ENCODE measurements at places on chromosomes 1 and 21.

DNA sequence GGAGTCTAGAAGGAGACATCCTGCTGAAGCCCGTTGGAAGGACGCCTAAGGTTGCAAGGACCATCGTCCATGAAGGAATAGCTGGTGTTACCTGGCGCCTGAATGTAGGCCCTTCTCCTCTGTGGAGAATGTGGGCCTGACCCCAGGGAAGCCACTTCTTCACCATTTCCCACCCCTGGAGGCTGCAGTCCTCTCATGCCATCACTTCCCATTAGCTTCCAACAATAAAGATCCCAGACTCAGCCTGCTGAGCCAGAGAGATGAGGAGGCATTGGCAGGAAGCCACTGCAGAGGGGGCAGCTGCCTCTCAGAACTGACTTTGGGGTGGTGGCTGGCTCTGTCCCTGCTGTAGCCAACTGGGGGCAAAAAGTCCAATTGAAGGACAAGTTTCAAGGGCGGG lies 21.3 kb upstream of the KCNE2 start:
- no peak for DNase-seq

DNA sequence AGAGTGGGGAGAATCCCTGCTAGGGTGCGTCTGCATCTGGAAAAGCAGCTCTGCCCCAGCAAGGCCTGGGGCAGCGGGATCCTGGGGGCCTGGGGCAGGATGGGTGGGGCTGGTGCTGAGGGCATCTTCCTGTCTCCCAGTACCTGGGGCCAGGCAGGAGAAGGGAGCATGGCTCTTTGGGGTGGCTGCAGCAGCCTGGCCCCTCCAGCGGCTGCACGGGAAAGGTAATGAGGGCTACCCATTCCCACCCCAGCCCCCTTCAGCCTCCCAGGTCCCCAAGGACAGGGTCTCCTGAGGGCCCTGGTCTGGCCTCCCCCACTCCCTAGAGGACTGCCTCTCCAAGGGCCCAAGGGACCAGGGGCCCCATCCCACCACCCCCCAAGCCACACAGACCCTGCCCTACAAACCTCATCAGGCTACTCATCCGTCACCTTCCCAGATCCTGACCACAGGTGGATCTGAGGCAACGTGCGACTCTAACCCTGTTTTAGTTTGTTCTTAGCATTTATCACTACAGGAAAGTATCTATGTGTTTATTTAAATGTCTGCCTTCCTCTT lies 910 bp upstream of the ANKRD65 start:
- no peak for DNase-seq

DNA sequence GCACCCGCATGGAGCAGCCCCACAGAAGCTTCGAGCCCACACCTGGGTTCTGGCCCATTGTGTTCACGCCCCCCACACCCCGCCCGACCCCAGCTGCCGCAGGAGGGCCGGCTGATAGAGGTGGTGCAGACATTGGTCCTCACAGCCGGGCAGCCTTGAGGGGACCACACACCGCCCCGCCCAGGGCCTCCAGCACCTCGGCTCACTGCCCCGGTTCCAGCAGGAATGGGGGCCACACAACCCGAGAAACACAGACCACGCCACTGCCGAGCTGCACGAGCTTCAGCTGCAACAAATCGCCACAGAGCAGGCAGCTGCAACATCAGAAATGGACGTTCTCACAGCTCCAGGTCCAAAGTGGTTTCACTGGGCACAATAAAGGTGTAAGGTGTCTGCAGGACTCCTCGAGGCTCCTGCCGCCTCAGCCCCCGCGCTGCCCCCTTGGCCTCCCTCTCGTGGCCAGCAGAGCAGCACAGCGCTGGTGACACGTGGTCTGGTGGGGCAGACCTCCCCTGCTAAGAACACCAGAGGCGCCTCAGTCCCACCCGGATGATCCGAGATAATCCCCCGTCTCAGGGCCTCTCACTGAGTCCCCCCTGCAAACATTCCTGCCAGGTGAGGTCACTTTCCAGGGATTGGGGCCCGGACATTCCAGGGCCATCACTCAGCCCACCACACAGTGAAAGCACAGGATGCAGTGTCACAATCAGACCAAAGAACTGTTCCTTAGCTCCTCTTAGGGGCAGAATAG lies 62.3 kb upstream of the ADARB1 start:
- DNase-seq = no peak

GRCh38 chr1:55987491-55988249 lies 591.7 kb downstream of the PLPP3 start:
- no peak for DNase-seq

DNA sequence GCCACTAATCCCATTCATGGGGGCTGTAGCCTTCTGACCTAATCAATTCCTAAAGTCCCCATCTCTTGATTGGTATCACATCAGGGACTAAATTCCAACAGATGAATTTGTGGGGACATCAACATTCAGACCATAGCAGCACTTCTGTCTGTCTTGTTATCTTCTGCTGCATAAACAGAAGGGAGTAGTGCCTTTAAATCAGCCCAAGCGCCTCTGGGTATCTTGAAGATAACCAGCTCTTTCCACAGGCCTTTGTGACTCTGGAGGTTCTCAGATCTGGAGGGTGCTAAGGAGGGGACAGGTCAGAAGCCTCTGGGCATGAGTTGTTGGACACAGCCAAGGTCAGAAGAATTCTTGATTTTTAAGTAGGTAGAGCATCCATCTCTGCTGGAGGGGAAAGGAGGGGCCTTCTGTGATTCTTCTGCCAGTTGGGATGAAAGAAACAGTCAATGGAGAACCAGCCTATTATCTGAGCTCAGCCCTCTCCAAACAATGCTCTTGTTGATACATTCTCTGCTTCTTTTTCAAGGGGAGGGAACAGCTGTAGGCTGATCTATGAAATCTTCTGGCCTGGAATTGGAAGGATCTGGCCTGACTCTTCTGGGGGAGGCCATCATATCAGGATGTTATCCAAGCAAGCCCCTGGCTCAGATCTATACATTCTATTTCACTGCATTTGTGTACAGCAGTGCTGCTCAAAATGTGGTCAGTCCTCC lies 31.3 kb upstream of the LRIG2 start:
- no peak for DNase-seq

GRCh38 chr1:25476186-25477097 lies 45.7 kb downstream of the MACO1 start:
- DNase-seq = no peak

- DNase-seq = no peak
Measured at GRCh38 chr1:234886081-234886984, 242.3 kb downstream of the TOMM20 start.

DNA sequence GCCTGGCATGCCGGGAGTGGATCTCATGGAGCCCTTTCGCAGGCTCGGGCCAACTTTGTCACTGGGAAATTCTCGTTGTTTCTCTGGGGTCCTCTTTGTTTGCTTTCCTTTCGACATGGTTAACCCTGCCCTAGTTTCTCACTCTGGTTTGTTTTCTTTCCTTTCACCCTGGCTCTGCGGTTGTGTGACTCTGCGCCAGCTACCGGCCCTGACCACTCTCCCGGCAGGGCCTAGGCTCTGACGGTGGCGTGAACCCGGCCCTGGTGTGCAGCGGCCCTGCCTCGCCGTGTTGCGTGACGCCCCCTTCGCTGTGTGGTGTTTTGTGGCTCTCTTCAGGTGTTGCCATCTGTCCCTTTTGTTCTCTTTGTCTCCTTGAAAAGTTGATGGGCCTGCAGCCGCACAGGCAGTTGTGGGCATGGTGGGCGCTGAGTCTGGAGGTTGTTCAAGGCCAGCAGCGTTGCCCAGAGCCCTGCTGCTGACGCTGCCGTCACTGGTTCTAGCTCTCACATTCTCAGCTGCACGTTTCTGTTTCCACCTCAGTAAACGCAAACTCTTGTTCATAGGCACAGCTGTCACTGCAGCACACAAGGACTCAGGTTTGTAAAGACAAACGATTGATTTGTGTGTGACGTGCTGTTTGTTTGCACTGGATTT lies 64.6 kb upstream of the DIP2A start:
- no peak for DNase-seq

- DNase-seq = no peak
Measured at GRCh38 chr1:60367532-60367931, 294.0 kb upstream of the C1orf87 start.

GRCh38 chr1:160676869-160677597 lies 30.2 kb upstream of the SLAMF1 start:
- DNase-seq = no peak

DNA sequence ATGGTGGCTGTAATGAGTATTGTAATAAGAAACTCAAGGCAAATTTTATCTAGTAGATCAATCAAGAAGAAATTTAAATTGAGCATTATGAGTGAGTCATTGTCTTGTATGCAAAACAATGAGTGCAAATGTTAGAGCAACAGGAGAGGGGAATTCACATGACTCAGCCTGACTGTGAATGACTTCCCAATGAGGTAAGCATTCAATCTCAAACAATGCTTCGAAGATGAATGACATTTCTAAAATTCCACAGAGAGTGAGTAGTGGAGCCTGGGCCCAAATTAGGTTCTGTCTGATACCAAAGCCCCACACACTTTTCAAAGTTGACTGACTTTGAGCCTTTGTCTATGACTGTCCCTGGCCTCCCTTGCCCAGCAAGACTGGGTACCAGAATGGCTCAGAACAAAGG lies 738.0 kb downstream of the PTPRU start:
- DNase-seq = no peak

GRCh38 chr1:222865718-222866117 lies 50.9 kb downstream of the DISP1 start:
- DNase-seq = no peak

- DNase-seq = no peak
Measured at GRCh38 chr1:57142169-57142568, 176.4 kb upstream of the C8B start.

GRCh38 chr1:87053446-87053845 lies 139.0 kb downstream of the HS2ST1 start:
- DNase-seq = no peak

DNA sequence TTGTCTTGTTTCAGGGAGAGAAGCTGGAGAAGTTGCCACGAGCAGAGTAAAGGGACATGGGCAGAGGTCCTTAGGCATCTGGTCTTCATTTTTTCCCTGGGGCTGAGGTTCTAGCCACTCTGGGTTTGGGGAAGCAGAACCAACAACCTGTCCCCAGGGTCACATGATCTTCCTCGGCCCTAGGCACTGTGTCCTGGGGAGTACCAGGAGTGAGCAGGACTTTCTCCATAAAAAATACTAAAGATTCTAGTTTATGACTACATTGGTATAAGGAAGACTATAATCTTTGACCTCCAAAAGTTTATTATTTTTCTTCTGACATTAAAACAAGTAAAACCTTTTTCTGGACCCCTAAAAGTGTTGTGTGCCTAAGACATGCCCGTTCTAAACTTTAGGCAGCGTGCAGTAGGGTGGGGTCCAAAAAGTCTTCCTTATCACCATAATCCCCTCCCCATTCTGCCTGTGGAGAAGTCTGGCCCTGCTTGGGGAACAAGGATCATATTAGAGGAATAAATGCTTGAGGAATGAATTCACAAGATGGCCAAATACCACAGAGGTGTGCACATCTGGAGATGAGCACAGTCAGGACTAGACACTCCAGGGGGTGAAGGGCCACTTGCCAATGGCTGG lies 19.3 kb upstream of the IGSF3 start:
- no peak for DNase-seq

GRCh38 chr1:37509181-37509580 lies 5.4 kb downstream of the MEAF6 start:
- DNase-seq = no peak

DNA sequence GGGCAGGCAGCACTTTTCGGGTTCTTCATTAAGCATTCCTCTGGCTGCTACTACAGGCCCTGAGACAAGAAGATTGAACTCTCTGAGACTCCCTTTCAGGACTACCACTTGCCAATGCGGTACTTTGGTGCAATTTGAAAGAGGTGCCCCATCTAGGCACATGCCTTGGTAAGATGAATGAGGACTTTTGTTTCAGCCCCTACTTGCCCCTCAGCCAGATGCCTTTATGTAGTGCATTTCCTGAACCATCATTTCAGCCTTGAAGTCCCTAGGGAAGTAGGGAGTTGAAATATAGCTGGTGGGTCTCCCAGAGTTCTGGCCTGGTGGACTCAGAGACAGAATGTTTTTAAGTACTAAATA lies 123.8 kb downstream of the PLXNA2 start:
- no peak for DNase-seq

- no peak for DNase-seq
Measured at GRCh38 chr1:8133190-8133589, 107.1 kb upstream of the ERRFI1 start.

DNA sequence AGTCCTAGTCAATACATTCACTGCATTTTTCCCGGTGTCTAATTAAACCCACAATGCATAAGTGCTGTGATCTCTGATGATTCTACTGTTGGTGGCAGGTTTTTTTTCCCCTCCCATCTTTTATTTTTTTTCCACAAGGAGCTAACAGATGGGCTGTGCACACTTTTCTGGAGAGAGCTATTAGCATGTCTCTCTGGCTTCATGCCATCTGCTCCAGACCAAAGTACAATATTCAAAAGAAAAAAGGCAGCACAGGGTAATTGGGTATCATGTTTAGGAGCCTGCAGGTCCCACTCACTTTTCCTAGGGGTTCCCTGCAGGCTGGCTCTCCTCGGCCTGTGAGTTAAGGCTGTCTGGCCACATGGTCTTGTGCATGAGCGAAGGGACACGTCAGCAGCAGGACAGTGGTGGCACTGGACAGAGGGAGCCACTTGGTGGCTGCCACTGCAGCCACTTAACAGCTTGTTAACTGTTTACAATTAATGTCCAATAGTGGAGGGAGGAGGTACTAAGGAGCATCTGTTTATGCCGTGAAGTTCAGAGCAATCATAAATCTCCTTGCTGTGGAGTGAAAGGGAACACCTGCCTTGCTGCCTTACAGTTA lies 53.5 kb upstream of the C8B start:
- no peak for DNase-seq

DNA sequence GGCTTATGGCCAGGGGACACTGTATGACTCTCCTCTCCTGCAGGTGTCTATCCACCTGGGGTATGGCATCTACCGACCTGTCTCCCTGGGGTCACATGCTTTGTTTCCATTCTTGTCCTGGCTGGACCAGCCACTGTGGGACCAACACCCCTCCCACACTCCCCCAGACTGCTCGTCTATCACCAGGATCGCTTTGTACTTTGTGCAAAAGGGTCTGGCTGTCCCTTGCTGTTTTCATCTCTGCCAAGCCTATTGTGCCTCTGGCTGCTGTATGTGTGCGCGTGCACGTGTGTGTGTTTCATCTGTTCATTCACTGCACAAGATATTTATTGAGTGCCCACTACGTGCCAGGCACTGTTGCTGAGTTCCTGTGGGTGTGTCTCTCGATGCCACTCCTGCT lies 25.5 kb downstream of the ETNK2 start:
- no peak for DNase-seq

- DNase-seq = no peak
Measured at GRCh38 chr1:200676829-200677228, 7.1 kb upstream of the DDX59 start.

DNA sequence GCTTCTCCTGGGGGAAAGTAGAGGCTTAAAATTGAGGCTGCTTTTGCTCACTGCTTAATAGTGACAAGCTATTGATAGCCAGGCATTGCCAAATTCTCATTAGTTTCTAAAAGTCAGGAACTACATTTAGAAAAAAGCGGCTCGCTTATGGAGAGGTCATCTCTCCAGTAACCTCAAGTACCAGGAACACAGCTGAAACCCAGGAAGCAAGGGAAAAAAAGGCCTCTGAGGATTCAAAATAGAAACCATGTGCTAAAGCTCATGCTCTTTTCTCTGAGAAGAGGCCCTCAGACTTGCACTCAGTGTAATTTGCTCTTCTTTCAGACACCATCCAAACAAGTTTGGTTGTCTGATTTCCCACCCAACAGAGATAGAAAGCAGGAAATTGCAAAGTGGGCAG lies 261.4 kb upstream of the USP25 start:
- no peak for DNase-seq

All from cardiac septum (tissue), 1 donor.